Dermis microvascular lymphatic vessel endothelial cell (primary cell): ENCODE measurements at places on chromosomes 1 and 21. TPM values are rescaled to one million over a fixed set of nuclear protein-coding genes. Genes with fewer than 3 reads are reported as not detected.
A peak's percentile ranks its signal among the peaks of the same experiment; 100 is the strongest.

DNA sequence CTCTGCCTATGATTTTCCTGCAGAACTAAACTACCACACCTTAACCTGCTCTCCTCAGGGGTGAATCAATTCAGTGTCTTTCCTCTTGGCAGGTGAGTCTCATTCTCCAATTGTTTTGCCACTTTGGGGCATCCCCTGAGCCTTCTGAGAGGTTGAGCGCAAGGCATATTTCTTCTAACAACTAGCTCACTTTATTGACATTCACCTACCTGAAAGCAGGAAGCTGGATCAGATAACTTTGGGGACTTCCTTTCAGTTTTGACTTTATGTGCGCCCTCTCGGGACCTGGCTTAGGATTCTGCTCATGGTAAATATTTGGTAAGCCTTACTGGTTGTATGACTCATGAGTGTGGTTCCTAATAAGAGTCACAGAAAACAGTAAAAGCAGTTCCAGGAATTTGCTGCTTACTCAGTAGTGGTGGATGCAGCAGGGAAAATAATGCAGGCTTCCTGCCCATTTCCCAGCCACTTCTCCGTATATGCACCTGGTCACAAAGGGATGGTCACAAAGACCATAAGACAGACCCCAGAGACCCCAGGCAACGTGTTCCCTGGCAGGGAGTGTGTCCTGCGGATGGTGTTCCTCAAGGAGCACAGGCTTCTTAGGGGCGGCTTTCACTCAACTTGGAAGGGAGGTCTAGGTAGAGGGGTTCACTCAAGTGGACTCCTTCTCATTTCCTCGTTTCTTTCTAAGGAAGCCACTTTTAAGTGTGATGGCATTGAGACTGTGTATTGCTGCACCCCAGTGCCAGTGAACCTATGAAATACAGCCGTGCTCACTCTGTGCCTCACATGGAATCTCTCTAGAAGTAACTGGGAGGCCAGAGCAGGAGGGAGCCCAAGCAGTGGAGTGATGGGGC lies 22.0 kb upstream of the BATF3 start:
- peak; percentile 26 for DNase-seq

DNA sequence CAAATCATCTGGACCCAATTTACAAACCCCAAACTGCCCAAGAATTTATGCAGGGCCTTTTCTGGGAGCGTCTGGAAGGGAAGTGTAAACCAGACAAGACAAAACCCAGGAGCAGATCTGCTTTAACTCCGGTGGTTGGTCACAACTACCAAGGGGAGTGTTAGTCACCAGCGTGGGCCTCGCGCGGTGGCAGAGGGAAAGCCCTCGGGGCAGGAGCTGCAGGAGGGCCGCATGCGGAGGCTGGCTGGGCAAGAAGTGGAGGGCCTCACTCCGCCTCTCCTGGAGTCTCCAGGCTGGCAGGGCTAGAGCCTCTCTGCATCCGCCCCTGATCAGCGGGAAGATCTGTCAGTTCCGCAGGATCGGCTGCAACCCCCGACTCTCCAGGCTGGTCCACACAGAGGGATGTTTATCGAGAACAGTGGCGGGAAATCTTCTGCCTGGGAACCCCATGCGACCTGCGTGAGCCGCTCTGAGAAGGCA lies 2.0 kb downstream of the COL24A1 start:
- no peak for DNase-seq

RYR2 gene
- total RNA-seq: 0.25 and 0.26 TPM in 2 replicates

GRCh38 chr1:112247036-112247597 lies 148.9 kb upstream of the CTTNBP2NL start:
- DNase-seq: no peak

HFM1 gene
- total RNA-seq: under 0.01 and 0.25 TPM in 2 replicates

- peak; percentile 66 for DNase-seq
Observed at GRCh38 chr1:226736908-226737818, 1.9 kb downstream of the ITPKB start.

GRCh38 chr1:21439721-21440629 lies at the start of gene NBPF3:
Gene NBPF3, plus strand, starts transcription at chr1:21440137. Its CDS starts 4,950 bp downstream, at chr1:21445087.
- DNase-seq: peak; percentile 87

SYT6 gene
- not detected in 2 replicates for total RNA-seq

DNA sequence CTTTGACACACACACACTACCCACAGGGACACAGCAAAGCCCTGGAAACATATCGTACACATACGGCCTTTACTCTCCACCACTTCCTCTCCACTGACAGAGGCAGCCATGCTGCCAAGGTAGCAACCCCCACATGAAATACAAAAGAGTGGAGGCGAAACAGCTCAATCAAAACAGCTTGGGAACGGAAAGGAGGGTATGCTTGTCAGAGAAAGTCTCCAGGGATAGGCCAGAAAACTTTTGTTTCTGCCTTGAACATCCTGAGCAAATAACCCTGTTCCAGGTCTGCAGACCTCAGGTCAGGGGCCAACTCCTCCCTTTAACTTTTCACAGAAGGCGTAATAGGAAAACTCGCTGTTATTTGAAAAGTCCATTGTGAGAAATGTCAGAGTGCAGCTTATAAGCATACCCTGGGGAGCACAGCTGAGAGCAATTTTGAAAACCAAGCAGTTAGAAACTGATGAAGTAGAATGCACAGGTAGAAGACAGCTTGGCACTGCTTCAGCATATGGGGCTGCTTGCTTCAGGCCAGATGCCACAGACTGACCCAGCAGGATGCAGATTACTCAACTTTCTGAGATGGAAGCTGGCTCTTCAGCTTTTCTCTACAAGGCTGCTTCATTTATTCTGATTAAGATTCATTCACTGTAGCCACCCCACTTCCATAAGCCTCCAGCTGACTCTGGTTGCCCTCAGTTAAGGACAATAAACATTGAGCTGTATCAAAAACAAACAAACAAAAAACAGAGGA lies 18.0 kb downstream of the KIAA0319L start:
- peak; percentile 45 for DNase-seq

- no peak for DNase-seq
Observed at GRCh38 chr1:119971710-119972570, 75.6 kb upstream of the ADAM30 start.

GRCh38 chr21:46099476-46099875 lies 1.6 kb downstream of the COL6A2 start:
- no peak for DNase-seq

- DNase-seq: no peak
Observed at GRCh38 chr1:173082913-173083312, 32.2 kb upstream of the TNFSF18 start.

DNA sequence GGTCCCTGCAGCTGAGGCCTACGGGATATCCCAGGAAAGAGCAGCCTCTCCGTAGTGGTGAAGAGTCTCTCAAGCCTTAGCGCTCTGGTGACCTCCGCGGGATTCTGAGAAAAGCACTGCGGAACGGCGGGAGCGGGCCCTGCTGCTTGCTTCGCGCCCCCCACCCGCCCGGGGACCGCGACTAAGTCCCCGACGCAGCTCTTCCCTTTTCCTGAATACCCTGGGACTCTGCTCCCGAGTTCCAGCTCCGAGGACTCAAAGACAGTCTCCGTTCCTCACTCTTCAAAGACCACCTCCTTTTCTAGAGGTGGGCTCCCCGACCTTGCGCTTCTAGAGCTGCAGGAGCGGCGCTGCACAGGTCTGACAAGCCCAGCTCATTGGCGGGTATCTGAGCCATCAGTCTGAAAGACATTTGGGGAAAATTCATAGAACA lies 3.6 kb upstream of the PRRX1 start:
- no peak for DNase-seq

DNA sequence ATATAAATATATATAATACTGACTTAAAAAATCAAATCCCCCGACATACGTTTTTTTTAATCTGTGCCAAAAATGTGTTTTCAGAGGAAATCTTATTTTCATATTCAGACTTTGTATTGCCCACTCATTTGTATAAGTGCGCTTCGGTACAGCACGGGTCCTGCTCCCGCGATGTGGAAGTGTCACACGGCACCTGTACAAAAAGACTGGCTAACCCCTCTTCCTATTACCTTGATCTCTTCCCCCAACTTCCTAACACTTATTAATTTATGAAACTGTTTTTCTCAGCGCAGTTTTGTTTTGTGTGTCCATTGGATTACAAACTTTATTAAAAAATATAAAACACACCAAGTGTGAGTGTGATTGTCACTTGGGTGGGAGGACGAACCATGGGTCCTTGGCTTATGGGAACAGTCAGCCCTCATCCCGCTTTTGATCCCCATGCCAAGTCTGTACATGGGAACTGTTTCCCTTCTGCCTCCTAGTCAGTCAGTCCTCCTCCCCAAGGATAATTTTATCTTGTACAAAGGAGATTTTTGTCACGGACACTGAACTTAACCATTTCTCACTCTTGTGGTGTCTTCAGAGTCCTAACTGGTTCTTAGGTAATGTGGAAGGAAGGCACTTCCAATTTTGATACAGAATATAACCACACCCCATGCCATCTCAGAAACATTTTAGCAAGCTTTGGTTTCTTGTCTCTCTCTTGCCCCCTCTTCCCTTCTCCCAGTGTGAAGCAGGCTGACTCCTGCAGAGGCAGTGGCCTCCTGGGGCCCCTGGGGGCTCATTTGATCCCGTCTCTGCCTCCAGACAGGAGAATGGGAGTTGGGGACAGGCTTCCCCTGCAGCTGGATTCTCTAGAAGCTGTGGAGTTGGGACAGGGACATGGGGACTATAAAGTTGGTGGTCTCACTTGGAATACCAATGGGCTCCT lies 35.5 kb downstream of the ZBTB17 start:
- DNase-seq: no peak

LENEP gene
- total RNA-seq: 0.13 and 0.38 TPM in 2 replicates

DNA sequence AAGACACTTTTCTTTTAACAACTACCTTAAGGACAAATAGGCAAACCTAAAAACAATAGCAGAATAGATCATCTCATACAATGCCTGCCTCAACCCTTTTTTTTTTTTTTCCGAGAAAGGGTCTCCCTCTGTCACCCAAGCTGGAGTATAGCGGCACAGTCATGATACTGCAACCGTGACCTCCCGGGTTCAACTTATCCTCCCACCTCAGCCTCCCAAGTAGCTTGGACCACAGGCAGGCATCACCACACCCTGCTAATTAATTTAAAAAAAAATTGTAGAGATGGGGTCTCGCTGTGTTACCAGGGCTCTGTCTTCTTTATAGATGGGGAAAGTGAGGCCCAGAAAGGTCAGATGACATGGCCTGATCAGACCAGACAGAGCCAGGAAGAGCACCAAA lies 7.9 kb downstream of the SH3BGRL3 start:
- DNase-seq: no peak

- no peak for DNase-seq
Observed at GRCh38 chr1:114355240-114355639, 155.8 kb downstream of the TRIM33 start.

TRIM17 gene
- total RNA-seq: not detected in 2 replicates

EPHA10 gene
- under 0.01 TPM in 2 replicates for total RNA-seq

GRCh38 chr1:205458777-205459566 lies 3.1 kb upstream of the BLACAT1 start:
- DNase-seq: peak; percentile 70

P3R3URF gene
- total RNA-seq: not detected in 2 replicates

GRCh38 chr21:44357064-44357837 lies 3.8 kb downstream of the TRPM2 start:
- DNase-seq: no peak

- no peak for DNase-seq
Observed at GRCh38 chr1:36109041-36109679, 15.9 kb downstream of the COL8A2 start.

- DNase-seq: no peak
Observed at GRCh38 chr1:169027607-169028320, 78.7 kb upstream of the ATP1B1 start.

DNA sequence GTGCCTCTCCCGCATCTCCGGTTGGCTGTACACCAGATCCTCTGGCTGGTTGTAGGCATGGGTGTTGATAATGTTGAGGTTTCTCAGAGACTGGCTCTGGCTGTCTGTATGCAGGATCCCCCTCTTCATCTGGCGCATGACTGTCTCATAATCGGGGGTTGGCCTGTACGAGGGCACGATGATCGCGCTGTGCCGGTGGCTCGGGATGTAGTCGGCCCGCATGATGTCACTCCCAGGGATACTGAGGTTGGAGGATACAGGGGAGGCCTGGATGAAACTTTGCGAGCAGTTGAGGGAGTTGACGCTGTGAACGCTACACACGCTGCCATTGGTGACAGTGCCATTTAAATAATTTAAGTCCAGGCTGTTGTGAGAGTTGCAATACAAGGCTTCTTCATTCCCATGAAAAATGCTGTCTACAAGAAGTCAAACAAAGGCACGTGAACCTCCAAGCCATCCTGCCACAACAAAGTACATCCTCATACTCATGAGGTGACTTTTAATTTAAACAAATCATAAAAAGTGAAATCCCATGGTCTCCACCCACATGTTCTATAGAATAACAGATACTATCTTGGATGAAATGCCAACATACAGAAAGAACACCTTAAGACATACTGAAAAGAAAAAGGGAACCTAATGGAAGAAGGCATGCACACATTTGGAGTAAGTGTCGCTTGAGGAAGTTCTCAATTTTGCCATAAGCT lies 103.6 kb downstream of the SMYD2 start:
- DNase-seq: no peak

DDAH1 gene
- total RNA-seq: 36.8 and 45.9 TPM in 2 replicates

DNA sequence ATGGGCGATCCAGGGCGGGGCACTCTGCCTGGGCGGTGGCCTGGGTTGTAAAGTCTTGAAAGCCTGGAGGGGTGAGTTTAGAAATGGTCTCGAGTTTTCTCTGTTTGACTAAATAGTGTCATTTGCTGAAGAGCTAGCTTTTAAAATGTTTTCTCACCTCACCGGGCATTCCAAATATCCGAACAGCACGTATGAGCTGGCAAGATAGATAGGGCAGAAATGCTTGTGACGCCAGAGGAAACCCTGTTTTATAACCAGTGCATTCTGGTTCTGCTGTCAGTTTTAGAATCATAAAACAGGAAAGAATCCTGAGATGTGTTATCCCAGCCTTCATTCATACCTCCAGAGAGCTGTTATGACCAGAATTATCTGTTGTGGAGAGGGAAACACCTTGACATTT lies 725 bp downstream of the RTCA start:
- DNase-seq: peak; percentile 5

- no peak for DNase-seq
Observed at GRCh38 chr1:157819215-157819614, 705 bp downstream of the FCRL1 start.

DNA sequence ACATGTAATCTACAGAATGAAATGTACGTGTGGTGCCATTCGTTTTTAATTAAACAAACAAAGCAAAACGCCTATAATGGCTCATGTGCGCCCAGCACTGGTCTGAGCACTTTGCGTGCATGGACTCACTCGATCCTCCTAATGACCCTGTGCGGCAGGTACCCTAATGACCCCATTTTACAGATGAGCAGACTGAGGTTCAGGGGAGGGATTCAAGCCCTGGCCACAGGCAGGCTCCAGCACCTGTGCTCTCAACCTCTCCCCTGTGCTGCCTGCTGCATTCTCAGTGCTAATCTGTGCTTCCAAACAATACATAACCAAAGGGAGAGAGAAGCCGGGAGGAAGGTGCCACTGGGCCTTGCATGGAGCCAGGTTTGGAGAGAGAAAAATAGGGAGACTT lies 124.2 kb upstream of the ZBTB40 start:
- no peak for DNase-seq

DNA sequence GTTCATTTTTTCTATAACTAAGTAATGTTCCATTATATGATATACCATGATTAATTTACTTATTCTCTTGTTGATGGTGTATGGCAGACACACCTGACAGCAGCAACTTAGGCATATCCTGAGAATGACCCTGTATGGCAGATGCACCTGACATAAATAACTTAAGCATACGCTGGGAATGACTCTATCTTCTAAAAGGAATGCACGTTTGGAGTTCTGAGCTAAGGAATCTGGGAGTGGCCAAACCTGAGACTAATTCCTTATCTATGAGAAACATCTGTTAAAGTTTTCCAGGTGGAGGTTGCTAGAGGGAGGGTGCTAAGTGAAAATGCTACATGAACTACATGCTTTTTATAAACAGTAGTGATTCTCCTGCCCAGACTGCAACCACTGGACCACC lies 96.7 kb upstream of the RGS18 start:
- no peak for DNase-seq

GRCh38 chr1:234718496-234719453 lies 108.8 kb upstream of the IRF2BP2 start:
- no peak for DNase-seq

GJA5 gene
- 0.26 and 0.51 TPM in 2 replicates for total RNA-seq
